ENCODE measurements at places on chromosomes 2 and 18.

DNA sequence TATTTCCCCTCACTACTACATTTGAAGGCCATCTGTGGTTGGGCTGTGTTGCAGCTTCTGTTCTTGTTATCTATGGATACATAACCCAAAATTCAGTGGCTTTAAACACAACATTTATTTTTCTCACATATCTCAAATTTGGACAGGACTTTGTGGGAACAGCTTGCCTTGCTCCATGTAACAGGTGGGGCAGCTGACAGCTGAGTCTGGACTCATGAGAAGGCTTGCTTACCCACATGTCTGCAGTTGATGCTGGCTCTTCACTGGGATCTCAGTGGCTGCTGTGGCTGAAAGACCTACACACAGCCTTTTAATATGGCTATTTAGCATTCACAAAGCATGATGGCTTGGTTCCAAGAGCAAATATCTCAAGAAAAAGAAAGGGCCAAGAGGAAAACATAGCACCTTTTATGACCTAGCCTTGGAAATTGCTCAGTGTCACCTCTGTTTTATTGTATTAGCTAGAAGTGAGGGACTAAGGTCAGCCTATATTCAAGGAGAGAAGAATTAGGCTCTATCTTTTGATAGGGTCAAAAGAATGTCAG, 296.8 kb upstream of the ZNF521 start:
- DNase-seq = no peak

GRCh38 chr2:36783246-36783645, 86.7 kb downstream of the VIT start:
- DNase-seq = no peak

DNA sequence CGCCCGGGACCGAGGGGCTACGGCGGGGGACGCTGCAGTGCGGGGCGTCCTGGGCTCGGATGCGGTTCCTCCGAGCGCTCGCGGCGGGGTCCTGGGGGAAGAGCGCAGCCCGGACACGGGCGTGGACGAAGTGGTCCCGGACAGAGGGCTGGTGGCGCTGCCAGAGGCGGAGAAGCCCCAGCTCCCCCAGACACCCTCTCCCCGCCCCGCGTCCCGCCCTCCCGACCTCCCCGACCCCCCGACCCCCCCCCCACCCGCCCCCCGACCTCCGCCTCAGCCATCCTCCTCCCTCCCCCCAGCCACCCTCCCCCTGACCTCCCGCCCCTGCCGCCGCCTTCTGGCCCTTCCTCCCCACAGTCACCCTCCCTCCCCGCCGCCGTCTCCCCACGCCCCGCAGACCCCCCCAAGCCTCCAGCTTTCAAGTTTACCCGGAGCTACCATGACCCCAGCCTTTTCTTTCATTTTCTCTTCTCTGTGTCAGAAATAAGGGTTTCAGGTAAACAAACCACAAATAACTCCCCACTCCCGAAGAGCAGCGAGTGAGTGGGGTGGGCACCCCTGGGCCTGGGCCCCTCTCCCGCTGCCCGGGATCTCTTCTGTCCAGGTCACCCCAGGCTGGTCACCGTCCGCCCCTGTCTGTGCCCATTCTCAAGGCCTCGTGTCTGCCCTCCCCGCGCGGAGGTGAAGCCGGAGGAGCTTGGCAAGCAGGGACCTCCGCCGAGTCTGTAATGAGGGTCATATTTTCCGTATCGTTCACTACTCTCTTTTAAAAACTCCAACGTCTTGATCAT, 5.1 kb downstream of the NFATC1 start:
- DNase-seq = no peak

DNA sequence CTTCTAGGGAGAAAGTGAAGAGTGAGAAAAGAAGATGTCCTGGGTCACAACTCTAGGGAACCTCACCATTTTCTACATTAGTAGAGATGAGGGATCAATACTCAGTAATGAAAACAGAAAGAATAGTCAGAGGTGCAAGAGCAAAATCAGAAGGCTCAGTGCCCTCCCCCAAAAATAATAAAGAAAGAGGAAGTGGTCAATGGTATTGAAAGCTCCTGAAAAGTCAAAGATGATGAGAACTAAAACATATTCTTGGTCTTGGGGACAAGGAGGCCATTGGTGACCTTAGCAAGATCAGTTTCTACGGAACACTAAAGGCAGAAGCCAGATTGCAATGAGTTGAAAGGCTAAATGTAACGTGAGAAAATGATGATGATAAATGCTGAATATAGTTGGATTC, 24.5 kb upstream of the MYO1B start:
- no peak for DNase-seq

- DNase-seq = no peak
Measured at GRCh38 chr18:59699750-59700534, 2.7 kb upstream of the CCBE1 start.

GRCh38 chr2:222477962-222478608, 53.7 kb downstream of the SGPP2 start:
- DNase-seq = no peak

DNA sequence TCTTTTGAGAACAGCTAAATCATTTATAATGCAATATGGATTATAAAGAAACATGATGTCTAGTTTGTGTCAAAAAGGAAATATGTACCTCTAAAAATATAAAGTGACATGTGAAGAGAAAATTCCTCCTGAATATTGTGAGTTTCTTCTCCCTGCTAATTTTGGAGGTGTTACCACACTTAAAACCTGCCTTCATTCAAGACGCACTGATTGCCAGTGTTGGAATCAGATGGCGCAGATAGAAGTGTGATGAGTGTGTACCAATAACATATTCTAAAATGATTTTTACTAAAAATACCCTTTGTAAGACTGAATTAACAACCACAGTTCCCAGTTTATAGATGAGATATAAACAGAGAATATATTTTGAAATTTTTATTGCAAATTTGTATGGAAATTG, 681.8 kb upstream of the LRATD1 start:
- DNase-seq = no peak

DNA sequence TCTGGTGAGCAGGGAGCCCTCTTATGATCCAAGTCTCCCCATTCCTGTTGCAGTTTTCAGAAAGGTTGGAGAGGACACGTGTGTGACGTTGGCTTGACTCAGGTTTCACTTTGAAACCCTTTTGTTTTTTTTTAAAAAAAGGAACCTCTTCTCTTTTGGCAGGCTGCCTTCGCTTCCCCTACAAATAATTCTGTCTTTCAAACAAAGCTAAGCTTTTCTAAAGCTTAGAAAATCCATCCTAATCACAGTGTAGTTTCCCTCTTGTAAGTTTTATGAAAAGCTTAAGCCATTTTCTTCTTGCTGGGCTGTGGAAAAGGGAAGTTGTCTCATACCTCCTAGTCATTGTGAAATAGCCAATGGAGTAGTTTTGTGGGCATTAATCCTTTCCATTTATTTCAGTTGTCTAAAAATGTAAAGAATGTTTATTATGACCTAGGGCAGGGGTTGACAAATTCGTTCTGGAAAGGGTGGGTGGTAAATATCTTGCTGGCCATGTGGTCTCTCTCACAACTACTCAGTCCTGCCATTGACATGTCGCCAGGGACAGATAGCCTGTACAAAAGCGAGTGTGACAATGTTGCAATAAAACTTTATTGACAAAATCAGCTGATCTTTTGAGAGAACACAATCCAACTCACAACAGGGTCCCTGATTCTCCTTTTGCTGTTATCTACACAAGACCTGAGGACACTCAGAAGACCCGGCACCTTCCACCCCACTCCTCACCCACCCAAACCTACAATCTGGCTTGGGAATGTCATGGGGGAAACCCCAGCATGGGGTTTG, 878.8 kb downstream of the RNF144A start:
- DNase-seq = no peak

DNA sequence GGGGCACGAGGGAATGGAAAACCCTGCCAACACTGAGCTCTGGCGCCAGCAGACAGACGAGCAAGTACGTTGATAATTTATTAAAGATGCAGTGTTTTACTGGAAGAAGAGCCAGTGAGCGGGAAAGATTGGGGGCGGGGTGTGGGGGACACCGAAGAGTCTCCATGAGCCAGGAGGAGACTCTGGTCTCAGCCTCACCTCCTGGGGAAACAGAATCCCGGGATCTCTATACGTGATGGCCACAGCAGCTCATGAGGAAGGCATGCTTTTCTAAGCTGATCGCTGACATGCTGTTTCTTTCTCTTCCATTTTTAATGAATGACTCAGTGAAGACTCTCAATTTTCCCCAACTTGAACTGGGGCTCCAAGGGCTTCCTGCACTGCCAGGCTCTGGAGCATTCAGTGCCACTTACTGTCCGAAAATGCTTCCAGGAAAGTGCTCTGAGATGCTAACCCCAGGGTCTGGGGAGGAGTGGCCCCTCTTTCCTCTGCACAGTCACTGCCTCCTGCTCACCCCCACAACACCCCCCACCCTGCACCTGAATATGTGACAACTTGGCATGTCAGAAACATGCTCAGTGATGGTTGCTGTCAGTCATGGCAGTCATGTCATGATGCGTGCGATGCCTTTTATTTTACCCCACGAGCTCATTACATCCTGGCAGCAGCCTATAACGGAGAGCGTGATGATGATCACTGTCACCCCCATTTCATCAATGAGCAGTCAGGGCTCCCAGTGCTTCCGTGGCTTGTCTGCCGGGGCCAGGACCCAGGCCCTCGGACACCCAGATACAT, 164.2 kb upstream of the CAPN13 start:
- DNase-seq = no peak

GRCh38 chr2:54021702-54022101, 50.9 kb upstream of the PSME4 start:
- DNase-seq = no peak

DNA sequence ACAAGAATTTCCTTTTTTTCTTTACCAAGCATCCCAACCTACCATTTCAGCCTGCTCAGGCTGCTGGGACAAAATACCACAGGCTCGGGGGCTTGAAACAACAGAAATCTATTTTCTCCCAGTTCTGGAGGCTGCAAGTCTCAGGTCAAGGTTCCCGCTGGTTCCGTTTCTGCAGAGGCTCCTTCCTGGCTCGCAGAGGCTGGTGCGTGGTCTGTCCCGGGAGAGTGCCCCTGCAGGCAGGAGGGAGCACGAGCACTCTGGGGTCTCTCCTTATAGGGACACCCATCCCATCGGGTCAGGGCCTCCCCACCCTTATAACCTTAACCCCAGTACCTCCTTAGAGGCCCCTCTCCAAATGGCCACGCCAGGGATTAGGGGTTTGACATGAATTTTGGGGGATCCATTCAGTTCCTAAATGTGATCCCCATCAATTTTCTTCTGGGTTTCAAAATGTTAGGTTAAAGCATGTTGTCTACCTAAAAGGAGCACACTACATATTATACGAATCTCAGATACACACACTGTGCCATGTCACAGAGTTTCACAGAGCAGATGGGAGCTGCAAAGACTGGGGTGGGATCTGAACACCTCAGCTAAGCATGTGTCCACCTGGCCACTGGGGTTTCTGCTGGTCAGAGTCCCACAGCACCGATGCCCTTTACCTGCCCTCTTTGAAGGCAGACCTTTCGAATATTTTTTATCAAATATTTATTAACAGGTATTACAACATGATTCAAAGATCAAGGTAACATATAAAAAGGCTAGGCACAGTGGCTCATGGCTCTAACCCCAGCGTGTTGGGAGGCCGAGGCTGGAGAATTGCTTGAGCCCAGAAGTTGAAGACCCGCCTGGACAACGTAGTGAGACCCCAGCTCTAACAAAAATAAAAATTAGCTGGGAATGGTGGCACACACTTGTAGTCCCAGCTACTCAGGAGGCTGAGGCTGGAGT, 17.6 kb upstream of the ADI1 start:
- no peak for DNase-seq

GRCh38 chr2:182952741-182953450, 85.4 kb downstream of the NCKAP1 start:
- no peak for DNase-seq

DNA sequence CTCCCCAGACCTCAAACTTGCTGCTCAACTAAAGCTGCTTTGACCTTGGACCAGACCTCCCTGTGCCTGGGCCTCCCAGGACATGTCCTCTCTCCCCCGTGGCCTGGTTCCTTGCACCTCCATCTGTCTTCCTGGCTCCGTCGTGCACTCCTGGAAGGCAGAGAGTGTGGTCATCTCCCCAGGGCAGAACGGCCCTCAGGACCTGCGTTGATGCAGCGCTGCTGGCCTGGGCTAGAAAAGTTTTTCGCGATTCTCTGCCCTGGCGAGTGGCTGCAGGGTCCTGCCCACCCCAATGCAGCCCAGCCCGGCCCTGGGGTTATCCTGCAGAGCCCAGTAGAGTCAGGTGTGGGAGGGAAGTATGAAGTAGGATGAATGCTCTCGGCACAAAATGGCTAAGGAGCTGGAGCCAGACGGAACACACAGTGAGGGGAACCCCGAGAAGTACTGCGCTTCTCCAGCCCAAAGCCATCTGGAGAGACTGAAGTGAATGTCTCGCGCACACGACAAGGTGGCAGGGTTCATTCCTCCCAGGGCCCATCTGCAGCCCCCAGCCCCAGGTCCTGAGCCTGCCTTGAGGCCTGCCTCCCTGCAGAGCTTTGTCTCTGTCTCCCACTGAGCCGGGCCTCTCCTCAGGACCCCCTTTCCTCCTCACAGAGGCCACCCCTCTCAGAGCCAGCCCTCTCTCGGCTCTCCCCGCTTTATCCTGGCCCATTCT, 41.7 kb downstream of the ATOH8 start:
- DNase-seq = no peak

DNA sequence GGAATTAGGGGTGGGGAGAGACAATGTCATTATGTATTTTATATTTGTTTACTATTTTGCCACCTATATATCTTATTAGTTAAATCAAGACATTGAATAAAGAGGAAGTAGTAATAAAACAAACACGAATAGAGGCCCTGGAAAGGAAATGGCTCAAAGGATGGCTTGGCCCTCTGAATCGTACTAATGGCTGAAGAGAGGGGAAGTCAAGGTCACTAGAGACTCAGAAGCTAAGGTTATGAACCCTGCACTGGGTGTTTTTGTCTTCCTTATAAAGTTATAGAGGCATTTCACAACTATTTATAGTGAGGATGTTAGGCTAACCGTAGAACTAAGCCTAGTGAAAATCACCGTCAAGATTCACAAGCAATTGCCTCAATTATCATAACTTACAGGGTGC, 685.9 kb downstream of the ARHGAP15 start:
- no peak for DNase-seq

DNA sequence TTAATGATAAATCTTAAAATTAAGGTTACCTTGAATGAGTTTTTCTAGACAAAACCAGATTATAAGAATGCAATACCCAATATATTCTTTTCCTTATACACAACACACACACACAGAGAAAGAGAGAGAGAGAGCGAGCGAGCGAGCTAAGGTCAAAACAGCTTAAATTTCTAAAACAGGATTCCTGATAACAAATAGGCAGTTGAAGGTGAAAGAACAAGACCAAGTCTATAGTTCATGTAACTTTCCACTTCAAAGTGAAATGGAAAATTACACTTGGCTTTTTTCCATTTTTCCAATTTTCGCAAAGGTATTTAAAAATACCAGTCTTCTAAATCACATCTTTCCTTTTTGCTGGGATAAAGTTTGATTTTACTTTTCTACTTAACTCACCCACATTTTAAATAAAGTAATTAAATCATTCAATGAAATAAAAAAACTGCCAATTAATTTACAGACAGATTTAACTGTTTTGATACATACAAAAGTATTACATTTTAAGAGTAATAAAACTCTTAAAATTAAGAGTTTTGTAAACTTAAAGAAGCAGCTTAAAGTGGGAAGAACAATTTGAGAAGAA, 98.8 kb downstream of the COBLL1 start:
- no peak for DNase-seq

- no peak for DNase-seq
Measured at GRCh38 chr2:37786191-37786698, 114.8 kb upstream of the CDC42EP3 start.

- DNase-seq = no peak
Measured at GRCh38 chr2:8405334-8405733, 276.5 kb upstream of the ID2 start.

Measured in stimulated activated CD4-positive, alpha-beta T cell treated with anti-CD3 and anti-CD28 coated beads, Interleukin-1b, Interleukin-23, amount 100 ng/mL, for 1 hour (primary cell).